ENCODE measurements at places on chromosomes 1 and 21. TPM values are rescaled to one million over a fixed set of nuclear protein-coding genes. Genes with fewer than 3 reads are reported as not detected.

The HRNR gene
- under 0.01 TPM for total RNA-seq

The ZFP69 gene
- 1.0 TPM for total RNA-seq

The MIXL1 gene
- not detected for total RNA-seq

The AADACL3 gene
- total RNA-seq: not detected

The OR2L8 gene
- total RNA-seq: 0.31 TPM

The FAM177B gene
- 0.63 TPM for total RNA-seq

The ETV3L gene
- total RNA-seq: 0.10 TPM

The RSPO1 gene
- total RNA-seq: not detected

The CAPN8 gene
- not detected for total RNA-seq

The LEFTY1 gene
- total RNA-seq: 0.84 TPM

The F3 gene
- total RNA-seq: 18.6 TPM

The MLLT11 gene
- total RNA-seq: 4.6 TPM

The HSF2BP gene
- 0.42 TPM for total RNA-seq

The EPHX1 gene
- 3.3 TPM for total RNA-seq

Data from mononuclear cell (primary cell).